ENCODE measurements at places on chromosomes 11 and 22.
A peak's percentile ranks its signal among the peaks of the same experiment; 100 is the strongest.

DNA sequence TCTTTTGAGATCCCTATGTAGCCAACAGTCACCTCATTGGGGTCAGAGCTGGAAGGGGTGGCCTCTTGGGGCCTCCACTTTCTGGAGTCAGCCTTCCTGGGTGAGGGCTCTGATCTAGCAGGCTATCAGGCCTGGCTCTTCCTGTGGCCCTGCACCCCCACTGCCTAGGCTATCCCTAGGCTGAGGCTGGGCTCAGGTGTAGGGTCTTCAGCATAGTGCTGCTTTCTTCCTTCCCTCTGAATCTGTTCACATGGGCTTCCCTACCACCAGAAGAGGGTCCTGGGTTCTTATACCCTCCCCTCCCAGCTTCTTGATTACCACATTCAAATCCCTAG is 456 bp upstream of the SPI1 start:
- no peak for DNase-seq

- DNase-seq, result no peak
These were observed 1.6 kb downstream of the LRRN4CL start for GRCh38 chr11:62687508-62688396.

DNA sequence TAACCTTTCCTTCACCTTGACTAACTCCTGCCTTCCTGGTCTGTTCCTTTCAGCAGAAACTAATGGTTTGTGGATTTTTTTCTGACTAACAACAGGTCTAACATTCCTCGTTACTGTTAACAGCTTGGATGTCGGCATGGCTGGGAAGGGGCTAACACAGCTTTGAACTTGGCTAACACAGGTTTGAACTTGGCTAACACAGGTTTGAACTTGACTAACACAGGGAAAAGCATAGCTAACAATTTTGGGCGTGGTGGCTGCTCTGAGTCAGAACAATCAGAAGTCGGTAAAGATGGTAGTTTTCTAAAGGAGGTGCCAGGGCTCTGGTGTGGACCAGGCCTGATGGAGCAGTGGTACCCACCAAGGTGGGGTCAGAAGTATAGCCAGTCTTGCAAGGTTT is 16.1 kb downstream of the MIAT start:
- no peak for DNase-seq

DNA sequence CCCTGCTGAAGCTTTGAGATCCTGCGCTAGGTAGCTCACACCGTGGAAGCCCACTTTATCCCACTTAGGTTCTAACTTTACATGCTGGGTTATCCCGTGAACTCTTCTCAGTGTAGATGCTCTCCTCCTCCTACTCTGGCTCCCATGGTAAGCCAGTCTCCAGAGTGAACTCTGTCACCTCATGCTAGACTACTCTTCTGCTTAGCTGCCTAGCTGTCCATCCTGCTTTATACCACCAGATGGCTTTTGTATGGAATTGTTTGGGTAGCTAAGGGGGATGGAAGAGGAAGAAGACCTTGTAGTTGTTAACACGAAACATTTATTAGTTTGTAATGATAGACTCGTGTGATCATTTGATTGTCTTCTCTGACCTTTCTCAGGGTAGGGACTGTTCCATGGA is 46.8 kb downstream of the EMSY start:
- no peak for DNase-seq

DNA sequence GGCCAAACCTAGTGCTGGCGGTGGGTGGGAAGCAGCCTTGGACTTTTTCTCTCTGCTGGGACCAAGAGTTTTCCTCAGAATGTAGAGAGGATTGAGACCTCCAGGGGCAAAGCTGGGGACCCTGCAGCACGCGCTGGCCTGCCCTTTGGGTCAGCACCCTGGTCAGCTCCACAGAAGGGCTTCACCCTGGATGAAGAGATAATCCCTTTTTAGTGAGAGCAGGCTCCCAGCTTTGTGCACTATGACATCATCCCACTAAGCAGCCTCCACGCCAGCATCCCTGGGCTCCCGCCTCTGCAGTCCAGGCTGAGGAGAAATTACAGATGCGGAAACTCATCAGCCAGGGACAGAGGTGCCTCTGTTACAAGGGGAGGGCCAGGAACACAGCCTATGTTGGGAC is 23.5 kb downstream of the DRICH1 start:
- no peak for DNase-seq

GRCh38 chr11:134267461-134267860 is 8.7 kb upstream of the GLB1L3 start:
- DNase-seq, result no peak

DNA sequence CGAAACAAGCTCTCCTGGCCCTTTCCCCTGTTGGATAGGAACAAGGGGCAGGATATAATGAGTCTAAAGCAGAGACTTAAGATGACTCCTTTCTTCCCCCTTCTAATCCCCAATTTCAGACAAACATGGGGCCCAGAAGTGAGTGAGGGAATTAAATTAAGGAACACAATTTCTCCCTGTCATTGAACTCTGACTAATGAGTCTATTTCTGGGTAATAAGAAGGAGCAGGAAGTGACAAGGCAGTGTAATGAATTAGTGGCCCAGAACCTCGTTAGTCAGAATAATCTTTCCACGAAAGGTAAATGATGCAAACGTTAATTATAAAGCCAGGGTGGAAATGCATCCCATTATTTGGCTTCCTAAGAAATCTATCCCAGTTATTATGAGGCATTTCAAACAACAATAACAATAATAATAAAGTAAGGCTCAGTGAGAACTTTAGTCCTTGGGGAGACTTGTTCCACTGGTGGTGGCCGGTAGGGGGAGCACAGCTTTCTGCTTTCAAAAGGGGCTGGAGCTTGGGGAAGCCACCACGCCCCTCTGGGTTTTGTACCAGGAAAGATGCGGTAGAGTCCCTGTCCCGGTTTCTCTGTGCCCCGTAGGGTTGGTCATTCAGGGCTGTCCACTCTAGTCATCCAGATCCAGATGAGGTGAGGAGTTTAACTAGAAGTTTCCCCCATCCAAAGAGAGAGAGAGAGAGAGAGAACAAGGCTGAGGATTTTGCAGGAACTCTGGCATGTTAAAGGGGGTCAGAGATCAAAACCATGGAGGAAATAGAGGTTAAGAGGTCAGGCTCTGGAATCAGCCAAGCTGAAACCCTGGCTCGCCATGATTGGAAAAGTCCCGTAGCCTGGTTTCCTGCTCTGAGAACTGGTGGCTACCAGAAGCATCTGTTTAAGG is 298.3 kb downstream of the NTM start:
- peak; percentile 73 for DNase-seq

DNA sequence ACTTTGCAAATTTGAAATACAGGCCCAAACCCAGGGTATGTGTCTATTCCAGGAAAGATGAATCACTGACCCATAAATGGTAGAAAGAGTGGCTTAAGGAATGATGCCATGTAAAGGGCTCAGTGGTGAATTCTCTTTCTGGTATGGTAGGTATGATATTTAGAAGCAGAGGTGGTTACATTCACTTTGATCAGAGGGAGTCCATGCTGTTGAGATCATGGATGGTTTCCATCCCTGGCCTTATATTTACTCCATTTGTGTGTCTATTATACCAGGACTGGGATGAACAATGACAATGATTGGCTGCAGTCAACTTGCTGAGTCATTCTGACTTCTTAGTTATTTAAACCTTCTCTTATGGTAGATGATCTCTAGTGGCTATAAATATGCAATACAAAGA is 419.8 kb upstream of the LRRC4C start:
- no peak for DNase-seq

GRCh38 chr11:7590529-7590928 is 76.7 kb downstream of the PPFIBP2 start:
- no peak for DNase-seq

- no peak for DNase-seq
These were observed 80.2 kb downstream of the DSCAML1 start for GRCh38 chr11:117716521-117717440.

GRCh38 chr11:19546325-19546724 is 166.3 kb upstream of the NAV2 start:
- DNase-seq, result no peak
